Type B pancreatic cell (in vitro differentiated cells): ENCODE measurements at places on chromosomes 2 and 18. TPM values are rescaled to one million over a fixed set of nuclear protein-coding genes. Genes with fewer than 3 reads are reported as not detected.

GRCh38 chr2:207960090-207960489 lies 65.2 kb downstream of the PLEKHM3 start:
- no peak for DNase-seq

GRCh38 chr18:44969214-44969795 lies 288.6 kb downstream of the SETBP1 start:
- DNase-seq, result no peak

DNA sequence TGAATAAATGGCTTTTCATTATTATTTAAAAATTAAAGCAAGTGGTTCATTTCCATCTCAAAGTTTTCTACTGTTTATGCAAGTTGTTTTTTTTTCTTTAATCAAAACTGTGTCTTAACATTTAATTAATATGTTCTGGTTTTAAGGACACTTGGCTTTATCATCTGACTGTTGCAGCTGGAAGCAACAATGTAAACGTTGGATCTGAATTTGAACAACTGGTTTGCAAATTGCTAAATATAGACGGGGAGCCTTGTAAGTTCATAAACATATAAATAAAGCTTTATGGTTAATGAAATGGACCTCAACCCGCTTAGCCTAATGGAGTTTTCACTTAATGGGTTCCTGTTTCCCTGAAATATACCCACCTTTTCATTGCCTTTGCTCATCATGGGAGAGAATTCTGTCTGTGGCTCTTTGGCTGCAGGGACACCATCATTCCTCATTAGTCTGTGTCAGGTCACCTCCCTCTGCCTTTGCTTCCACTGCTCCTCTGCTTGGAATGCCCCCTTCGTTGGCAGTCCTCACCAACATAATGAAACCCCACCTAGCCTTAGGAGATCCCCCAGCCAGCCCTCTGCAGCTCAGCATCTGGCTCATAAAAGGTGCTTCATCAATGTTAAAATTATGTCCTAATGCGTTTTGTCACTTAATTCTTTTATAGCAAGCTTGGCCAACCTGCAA lies 44.2 kb upstream of the DYNC2LI1 start:
- no peak for DNase-seq

GRCh38 chr18:8982416-8983183 lies 119.9 kb upstream of the NDUFV2 start:
- DNase-seq, result no peak

DNA sequence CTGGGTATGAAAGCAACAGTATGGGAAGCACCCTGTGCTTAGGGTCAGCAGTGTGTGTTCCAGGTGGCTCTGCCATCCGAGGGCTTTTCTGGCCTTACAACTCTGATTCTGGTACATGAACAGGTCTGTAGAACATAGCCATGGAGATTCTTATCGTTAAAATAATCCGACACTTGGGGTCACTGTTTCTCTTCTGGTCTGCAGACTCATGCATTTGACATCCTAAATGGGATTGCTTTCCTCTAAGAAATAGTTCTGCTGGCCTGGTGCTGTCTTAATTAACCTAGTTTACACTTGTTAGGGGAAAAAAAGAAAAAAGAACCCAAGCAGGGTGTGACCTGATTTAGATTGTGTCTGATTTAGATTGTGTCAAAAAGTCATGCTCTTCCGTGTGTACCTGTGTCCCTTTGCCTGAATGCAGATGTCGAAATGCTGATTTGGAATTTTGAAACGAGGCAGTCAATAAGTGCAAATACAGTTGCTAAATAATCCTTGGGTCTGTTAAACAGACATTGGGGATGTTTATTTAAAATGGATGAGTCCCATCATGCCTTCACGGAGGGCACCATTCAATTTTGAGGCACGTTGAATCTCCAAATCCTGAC lies 59.6 kb downstream of the TRPM8 start:
- no peak for DNase-seq

The AKAIN1 gene
- 0.95 and 1.1 TPM in 2 replicates for total RNA-seq

DNA sequence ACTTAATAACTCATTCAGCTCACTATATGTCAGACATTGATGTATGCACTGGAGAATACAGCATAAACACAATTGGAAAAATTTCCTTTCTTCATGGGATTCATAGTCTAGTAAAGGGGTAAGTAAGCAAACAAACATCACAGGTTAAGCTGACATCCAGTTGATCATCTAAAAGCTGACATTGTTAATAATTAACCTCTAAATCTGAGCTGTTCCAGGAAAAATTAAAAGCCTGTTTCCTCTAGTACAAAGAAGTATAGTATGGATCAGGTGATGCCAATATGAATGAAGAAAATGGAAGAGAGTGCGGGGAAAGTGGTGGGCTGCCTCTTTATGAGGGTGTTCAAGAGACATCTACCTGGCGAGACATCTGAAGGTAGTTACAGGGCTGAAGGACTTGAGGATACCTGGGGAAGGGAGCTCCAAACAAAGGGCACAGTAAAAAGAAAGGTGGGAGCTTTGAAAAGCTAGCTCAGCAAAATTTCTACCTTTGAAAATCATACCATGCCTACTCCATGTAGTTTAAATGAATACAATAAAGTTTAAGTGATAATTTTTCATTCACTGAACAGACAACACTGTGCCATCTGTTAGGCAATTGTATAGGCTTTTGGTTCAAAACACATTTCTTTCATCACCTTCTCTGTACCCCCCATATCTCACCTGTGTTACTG lies 619.3 kb downstream of the TRIB2 start:
- no peak for DNase-seq
